Stimulated activated CD8-positive, alpha-beta memory T cell treated with anti-CD3 and anti-CD28 coated beads, Interleukin-15, amount 100 ng/mL, for 1 hour (primary cell): ENCODE measurements at places on chromosomes 16 and 17.
A peak's percentile ranks its signal among the peaks of the same experiment; 100 is the strongest.

DNA sequence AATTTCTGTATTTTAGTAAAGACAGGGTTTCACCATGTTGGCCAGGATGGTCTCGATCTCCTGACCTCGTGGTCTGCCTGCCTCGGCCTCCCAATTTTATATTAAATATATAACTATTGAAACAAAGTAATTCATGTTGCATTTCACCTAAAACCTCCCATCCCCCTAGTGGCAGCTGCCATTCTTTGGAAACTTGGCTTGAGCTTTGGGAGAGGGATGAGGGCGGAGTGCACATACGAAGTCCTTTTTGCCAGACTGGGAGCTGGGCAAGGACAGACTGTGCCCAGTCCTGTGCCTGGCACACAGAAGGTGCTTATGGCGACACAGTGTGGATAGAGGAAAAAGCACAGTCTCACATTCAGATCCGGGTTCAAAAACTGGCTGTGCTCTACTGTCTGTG is 83.8 kb downstream of the NETO2 start:
- no peak for DNase-seq

GRCh38 chr17:80710714-80711302 is 166.2 kb downstream of the RPTOR start:
- DNase-seq: no peak

DNA sequence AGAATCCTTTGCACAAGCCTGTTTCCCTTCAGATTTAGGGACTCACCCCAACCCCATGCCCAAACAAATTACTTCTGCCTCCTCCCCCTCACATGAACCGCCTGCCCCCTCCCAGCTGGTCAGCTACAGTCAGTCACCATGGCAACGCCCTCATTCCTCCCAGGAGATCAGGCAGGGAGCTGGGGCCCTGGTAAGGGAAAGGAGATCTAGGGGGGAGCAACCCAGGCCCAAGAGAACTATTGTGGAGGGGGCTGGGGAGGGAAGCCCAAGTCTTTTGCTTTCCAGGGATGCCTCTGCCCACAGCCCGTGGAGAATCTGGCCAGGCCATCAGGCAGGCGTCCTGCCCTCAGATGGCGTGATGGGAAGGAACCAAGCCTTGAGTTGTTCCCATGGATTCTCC is 2.8 kb downstream of the FAM171A2 start:
- no peak for DNase-seq

DNA sequence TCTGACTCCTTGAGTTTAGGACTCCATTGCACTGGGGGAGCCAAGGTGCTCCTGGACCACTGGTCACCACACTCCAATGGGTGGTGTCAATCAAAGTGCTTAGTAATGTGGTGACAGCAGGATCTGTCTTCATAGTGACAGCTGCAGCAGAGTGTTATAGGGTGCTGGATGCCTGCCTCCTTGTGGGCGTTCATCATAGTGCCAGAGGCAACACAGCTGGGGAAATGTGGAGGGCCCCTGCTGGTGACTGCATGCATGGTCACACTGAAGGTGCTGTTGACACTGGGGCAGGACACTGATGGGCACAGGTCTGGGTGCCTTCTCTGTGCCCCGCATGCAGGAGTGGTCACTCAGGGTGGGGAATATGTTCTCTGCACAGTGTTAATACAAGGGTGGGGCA is 177.5 kb upstream of the CDH8 start:
- no peak for DNase-seq

DNA sequence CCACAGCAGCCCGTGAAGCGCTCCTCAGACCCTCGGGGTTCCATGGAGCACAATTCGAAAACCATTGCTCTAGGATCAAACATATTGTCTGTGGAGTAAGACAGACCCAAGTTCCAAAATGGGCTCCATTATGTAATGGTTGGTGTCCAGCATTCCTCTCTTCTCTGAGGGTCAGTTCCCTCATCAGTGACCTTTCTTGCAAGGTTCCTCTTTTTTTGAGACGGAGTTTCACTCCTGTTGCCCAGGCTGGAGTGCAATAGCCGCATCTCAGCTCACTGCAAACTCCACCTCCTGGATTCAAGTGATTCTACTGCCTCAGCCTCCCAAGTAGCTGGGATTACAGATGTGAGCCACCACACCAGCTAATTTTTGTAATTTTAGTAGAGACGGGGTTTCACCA is 28.4 kb downstream of the PLXDC1 start:
- no peak for DNase-seq

- no peak for DNase-seq
These were observed 5.4 kb downstream of the MAP3K14 start for GRCh38 chr17:45311401-45311759.

GRCh38 chr17:81983639-81984373 is 6.4 kb downstream of the ASPSCR1 start:
- DNase-seq: no peak

GRCh38 chr17:11768981-11769380 is 170.7 kb downstream of the DNAH9 start:
- DNase-seq: no peak

- peak; percentile 40 for DNase-seq
These were observed 9.0 kb downstream of the TMEM98 start for GRCh38 chr17:32936894-32937500.

DNA sequence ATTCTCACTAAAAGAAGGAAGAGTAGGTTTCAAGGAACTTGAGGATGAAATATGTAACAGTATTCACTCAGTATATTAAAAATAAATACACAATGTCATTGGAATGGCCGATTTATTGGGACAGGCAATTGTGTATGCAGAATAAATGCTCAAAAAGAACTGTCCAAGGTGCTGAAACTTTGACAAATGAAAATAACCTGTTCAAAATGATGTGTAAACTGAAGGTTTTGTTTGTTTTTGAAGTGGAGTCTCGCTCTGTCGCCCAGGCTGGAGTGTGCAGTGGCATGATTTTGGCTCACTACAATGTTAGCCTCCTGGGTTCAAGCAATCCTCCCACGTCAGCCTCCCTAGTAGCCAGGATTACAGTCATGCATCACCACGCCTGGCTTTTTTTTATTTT is 318.7 kb upstream of the RBFOX1 start:
- DNase-seq: no peak

DNA sequence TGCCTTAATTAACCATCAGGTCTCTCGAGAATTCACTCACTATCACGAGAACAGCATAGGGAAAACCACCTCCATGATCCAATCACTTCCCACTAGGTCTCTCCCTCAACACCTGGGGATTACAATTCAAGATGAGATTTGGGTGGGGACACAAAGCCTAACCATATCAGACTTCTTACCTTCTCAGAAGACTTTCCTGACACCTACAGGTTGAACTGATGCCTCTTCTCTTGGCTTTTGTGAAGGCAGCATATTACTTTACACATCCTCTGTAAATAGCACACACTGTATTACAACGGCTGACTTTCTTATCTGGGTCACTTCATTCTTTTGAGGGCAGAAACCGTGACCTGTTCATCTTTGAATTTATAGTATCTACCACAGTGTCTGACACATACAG is 23.6 kb downstream of the BMERB1 start:
- no peak for DNase-seq

DNA sequence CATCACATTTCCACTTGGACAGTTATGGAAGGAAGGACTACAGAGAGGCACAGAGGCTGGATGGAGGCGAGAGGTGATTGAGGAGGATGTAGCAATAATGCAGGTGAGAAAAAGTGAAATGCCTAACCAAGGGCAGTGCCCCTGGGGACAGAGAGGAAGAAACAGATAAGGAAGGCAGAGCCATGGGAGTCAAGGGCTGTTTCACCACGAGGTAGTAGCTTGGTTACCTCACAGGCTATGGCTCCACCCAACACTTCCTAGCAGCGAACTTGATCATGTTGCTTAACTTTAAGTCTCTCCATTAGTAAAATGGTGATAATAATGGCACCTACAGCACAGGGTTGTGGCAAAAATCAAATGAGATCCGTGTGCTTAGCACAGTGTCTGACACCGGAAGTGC is 83.9 kb downstream of the YPEL2 start:
- no peak for DNase-seq

DNA sequence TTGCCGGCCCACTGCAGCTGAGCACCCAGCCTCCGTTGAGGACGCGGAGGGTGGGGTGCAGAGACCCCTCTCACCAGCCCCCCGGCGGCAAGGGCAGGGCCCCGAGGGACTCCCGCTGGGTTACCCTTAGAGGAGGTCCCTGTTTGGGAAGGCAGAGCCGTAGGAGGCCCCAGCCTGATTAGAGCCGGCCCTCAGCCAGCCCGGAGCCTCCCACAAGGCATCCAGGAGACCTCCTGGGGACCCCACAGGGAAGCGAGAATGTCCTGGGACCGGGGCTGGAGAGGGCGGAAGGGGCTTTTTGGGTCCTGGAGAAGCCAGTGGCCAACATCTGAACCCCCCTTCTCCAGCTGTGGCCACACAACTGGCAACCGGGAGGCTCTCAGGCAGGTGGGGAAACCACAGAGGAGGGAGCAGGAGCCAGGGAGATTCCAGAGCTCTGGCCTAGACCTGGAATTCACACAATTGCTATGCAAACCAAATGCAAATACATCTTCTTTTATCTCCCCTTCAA is 21.7 kb upstream of the SP6 start:
- no peak for DNase-seq

GRCh38 chr16:80507538-80507937 is 33.3 kb upstream of the DYNLRB2 start:
- DNase-seq: no peak

- no peak for DNase-seq
These were observed 12.3 kb downstream of the HSD11B2 start for GRCh38 chr16:67443265-67443664.

- no peak for DNase-seq
These were observed 39.6 kb upstream of the DUSP14 start for GRCh38 chr17:37450112-37450511.

GRCh38 chr17:8147141-8147804 is 4.9 kb downstream of the PER1 start:
- no peak for DNase-seq

- no peak for DNase-seq
These were observed 16.7 kb downstream of the CA5A start for GRCh38 chr16:87919681-87919994.

- DNase-seq: no peak
These were observed 28.4 kb upstream of the EMP2 start for GRCh38 chr16:10608687-10609401.

- no peak for DNase-seq
These were observed 1032.2 kb downstream of the CDH11 start for GRCh38 chr16:64089697-64090096.

GRCh38 chr16:85210423-85211169 is 98.3 kb upstream of the CIBAR2 start:
- no peak for DNase-seq

GRCh38 chr16:66419527-66419926 is 7.6 kb upstream of the BEAN1 start:
- DNase-seq: no peak

- no peak for DNase-seq
These were observed 213.4 kb downstream of the SOX9 start for GRCh38 chr17:72334205-72334604.

GRCh38 chr17:80798595-80799537 is 192.8 kb upstream of the CHMP6 start:
- no peak for DNase-seq

DNA sequence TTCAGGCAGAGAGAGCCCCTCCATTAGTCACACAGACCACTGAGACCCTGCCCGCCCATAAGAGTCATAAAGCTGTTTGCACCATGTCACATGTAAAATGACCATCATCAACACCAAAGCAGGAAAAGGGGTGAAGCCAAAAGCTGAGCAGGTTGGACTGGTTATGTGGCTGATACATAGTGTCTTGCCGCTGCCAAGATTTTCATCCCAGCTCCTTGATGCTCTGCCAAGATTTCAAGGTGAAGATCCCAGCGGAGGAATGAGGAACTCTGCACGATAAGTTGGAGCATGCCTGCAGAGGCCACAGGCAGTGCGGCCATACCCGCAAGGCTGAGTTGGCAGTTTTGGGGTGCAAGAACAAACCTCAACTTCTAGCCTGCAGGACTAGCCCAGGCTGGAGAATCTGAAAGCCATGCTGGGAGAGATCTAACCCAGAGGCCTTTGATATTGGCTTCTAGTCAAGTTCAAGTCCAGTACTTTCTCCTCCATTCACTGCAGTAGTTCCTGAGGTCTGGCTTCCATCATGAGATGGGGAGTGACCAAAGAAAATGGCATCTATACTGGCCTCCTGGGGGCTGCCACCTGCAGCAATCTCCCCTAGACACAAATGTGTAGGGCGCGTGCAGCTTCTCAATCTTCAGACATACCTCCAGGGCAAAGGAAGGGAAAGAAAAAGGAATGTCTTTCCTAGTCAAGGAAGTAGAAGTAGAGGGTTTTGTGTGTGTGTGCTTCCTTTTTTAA is 79.7 kb upstream of the NOL11 start:
- no peak for DNase-seq

DNA sequence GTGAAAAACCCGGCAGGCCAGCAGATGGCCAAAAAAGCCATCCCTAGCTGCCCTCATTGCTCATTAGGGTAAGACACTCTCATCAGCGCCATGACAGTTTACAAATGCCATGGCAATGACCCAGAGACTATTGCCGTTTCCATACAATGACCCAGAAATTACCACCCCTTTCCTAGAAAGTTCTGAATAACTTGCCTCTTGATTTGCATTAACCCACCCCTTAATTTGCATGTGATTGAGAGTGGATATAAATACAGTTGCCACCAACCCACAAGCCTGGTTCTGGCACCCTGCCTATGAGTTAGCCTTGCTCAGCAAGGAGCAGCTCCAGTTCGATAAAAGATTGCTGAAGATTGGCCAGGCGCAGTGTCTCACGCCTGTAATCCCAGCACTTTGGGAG is 16.1 kb upstream of the C16orf54 start:
- no peak for DNase-seq

GRCh38 chr17:66451188-66452149 is 149.1 kb downstream of the PRKCA start:
- no peak for DNase-seq

GRCh38 chr16:1003391-1004347 is 22.1 kb downstream of the SOX8 start:
- no peak for DNase-seq

DNA sequence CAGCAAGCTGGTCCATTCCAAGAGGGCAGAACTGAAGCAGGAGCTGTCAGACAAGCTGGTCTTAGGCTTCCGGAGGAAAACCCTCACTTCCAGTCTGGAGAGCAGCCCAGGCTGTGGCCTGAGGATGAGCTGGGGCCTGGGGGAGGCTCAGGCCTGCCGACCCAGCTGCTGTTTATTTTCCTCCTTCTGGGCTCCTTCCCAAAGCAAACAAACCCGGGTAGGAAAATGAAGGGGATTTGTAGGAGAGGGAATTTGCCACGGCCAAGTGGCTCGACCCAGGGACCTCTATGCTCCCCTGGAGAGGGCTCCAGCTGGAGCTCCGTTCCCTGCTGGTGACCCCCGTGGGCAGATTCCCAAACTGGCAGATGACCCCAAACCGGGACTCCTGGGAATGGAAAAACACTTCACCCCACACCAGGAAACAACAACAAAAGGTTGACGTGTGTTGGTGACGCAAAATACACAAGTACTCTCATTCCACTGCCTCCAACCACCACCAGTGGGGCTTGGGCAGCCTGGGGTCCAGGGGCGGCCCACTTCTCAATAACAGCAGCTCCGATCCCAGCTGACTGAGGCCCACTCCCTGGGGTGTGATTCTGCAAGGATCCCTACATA is 8.8 kb downstream of the JUP start:
- no peak for DNase-seq
